Stimulated activated CD4-positive, alpha-beta T cell treated with anti-CD3 and anti-CD28 coated beads, Interleukin-2, amount 100 ng/mL, for 4 hours (primary cell): ENCODE measurements at places on chromosomes 3 and 15.
A peak's percentile ranks its signal among the peaks of the same experiment; 100 is the strongest.

GRCh38 chr15:51620641-51621040, 1.9 kb downstream of the DMXL2 start:
- DNase-seq, result no peak

- DNase-seq, result no peak
These were observed 415.8 kb upstream of the GRM7 start for GRCh38 chr3:6444888-6445658.

GRCh38 chr3:50168388-50168787, 13.3 kb downstream of the SEMA3F start:
- DNase-seq, result no peak

GRCh38 chr3:196942915-196943277, 568 bp upstream of the NCBP2 start:
- DNase-seq, result no peak

- no peak for DNase-seq
These were observed 548.0 kb upstream of the CCDC54 start for GRCh38 chr3:106829206-106829605.

GRCh38 chr3:142965581-142965980, 2.1 kb upstream of the PAQR9 start:
- DNase-seq, result no peak

DNA sequence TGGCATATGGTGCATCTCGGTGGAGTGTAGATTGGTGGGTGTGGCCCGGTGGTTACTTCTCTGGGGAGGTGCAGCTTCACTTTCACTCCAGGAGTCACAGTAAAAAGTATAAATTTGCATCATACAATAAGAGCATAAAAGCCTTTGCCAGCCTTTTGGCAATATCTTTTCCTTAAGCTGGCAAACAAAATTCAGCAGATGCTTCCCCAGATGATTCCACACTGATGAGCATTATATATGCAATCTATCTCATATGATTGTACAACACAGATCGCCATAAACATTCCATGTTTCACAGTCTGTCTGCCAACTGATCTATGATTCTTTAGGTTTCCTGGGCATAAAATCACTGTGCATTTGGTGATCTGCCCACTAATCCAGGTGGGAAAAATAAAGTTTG, 120.2 kb upstream of the ALCAM start:
- no peak for DNase-seq

GRCh38 chr3:197256836-197257444, 41.5 kb downstream of the DLG1 start:
- peak; percentile 16 for DNase-seq

- no peak for DNase-seq
These were observed 4.8 kb upstream of the MECOM start for GRCh38 chr3:169668072-169668956.

GRCh38 chr3:172776049-172776717, 25.7 kb downstream of the ECT2 start:
- DNase-seq, result no peak

DNA sequence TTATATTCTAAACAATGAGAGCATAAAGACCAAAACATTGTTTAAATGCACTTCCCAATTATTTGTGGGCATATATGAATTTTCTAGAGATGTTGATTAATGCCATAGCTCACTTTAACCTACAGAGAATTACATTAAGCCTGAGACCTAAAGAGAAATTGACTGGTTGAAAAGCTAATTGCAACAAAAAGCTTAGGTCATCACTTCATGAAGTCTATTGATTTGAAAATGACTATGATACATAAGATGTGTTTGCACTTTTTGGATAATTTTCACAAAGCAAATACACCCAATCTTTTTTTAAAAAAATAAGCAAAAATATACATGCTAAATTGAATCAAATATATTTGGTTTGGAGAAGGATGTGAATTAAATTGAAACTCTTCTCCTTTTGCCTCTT, 532.8 kb upstream of the GOLIM4 start:
- DNase-seq, result no peak

DNA sequence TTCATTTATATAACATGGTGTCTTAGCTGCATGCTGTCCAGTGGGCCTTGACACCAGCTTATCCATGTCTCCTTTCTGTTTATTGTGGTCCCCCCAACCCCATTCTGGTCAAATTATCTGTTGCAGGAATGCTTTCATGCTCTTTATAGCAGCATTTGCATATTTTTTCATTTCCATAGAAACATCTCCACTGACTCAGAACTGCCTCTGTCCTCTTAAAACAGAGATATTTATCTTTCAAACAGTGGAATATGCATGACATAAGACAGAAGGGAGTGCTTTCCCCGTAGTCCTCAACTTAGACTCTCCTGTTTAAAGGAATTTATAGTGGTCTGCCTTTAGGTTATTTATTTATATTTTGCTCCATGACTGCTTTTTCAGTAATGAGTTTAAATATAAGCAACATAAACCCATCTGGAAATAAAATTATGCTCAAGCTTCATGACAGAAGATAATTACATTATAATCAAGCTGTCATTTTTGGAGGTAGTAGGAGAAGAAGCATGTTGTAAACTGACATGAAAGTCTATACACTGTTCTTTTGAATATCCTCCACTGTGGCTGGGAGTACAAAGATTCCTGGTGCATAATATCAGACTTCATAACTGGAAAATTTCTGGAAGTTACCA, 179.5 kb upstream of the CD96 start:
- DNase-seq, result no peak

- no peak for DNase-seq
These were observed 5.1 kb downstream of the NLGN1 start for GRCh38 chr3:173402656-173403055.

GRCh38 chr3:25288413-25288812, 139.7 kb upstream of the RARB start:
- DNase-seq, result no peak

- DNase-seq, result no peak
These were observed 17.8 kb downstream of the ZBTB38 start for GRCh38 chr3:141386126-141386488.

DNA sequence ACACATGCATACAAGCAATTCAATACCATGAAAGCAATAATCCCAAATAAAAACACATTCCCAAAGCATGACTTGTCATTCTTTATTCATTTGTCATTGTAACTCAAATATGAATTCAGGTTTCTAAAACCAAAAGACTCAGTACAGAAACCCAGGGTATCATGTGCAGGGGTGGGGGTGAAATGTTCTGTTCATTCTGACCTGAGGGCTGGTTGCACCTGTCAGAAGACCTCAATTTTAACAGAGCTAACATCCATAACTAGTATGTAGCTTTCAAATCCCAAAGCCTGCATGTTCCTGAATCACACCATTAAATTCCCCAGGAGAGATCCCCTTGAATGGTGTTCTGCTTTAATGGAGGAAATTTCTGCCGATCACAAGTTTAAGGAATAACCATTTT, 738.7 kb downstream of the MCTP2 start:
- no peak for DNase-seq

DNA sequence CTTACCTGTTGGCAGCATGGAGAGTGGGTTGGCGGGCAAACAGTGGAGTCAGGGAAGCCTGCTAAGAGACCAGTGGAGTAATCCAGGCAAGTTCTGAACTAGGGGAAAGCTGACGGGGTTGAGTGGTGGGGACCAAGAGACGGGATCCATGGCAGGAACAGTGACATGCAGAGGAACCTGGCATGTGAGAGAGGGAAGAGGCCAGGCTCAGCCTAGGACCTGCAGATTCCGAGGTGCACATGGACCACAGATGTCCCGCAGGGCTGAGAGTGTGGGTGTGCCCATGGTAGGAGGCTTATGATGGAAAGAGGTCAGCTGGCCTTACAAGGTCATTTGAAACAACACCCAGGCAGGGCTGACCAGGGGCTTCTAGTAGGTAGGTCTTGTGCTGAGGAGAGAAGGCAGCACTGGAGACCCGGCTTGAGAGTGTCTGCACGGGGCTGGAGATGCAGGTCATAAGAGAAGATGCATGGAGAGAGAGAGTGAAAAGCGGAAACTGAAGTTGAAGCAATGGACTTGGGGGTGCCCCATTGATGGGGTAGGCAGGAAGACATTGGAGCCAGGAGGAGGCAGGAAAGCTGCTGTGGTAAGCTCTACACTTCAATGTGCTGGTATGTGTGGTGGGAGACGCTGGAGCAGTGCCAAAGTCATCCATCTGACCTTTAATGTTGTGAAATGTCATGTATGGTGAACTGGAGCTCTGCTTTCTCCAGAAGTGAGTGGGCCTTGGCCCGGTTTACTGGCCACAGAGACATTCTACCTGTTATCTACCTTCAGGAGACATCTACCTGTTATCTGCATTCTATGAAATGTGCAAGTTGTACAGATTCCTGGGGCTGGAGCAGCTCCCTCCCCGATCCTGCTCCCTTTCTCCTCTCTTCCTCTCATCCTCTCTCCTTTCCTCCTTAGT, 4.6 kb downstream of the SPSB4 start:
- DNase-seq, result no peak

DNA sequence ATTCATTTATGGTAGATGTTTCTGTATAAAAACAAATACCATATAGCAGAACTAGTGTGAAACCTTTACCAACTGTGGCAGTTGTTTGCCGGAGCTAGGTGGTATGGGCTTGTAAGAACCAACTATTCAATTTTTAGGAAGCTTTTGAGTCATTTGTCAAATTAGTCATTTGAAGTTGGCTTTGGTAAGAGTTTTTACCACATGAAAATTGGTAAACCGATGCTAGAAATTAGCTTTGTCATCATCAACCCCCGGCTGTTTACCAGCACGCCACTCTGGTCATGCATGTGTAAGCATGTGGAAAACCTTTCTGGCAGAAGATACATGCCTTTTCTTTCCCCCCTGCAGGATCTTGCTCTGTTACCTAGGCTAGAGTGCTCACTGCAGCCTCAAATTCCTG, 63.3 kb downstream of the IL1RAP start:
- no peak for DNase-seq

- no peak for DNase-seq
These were observed 13.3 kb downstream of the PIK3R4 start for GRCh38 chr3:130733236-130733875.

DNA sequence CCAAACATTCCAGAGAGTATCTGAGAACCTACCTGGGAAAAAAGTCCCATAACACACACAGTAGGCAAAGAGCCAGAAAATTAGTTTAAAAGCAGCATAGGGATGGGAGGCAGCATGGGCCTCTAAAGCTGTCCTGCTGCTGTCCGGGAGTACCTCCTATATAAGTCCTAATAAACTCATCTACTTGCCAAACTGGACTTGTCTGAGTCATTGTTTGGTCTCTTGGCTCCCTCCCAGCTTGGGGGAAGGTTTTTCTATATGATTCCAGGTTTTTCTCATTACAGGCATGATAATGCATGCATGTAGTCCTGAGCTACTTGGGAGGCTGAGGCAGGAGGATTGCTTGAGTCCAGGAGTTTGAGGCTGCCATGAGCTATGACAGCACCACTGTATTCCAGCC, 17.5 kb upstream of the HACD2 start:
- DNase-seq, result no peak

GRCh38 chr3:38636881-38637280, 12.6 kb downstream of the SCN5A start:
- DNase-seq, result no peak

DNA sequence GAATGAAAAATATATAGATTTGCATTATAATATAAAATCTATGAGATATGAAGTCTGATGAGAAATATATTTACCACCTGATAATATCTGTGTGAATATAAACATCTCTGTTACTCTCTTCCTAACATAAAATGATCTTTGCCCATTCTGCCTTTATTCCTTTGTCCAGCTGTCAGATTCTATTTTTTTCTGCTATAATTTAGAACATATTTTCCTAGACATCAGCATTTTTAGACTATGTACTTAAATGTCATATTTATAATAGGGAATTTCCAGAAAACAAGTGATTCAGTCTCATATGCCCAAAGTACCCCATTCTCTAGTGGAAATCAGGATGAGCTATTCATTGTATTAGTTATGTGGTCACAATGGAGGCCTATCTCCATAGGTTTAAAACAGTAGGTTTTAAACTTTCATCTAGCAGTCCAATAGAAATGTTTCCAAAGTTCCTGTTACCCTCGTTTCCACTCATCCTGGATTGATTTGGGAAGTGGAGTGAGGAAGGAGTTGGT, 83.3 kb downstream of the FILIP1L start:
- no peak for DNase-seq
